ENCODE measurements at places on chromosomes 5 and 9.

DNA sequence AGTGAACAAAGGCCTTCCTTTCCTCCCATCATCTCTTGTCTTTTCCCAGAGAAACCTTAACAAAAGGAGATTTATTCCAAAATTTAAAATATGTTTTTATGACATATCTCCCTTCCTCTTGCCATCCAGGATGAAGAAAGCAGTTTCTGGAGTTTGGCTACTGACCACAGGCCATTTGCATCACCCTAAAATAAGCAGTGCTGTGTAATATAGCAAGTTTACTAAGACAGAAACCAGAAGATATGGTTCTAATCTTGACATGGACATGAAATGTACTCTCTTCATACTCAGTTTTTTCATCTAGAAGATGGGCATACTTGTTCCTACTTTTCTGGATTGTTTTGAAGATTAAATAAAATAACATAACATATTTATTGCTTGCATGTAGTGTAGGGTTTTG, 50.2 kb upstream of the ZFAND5 start:
- H3K27ac ChIP-seq, result no peak overlapping the region
- H3K4me3 ChIP-seq, result no peak overlapping the region
- H3K4me1 ChIP-seq, result no peaks in the 10 kb centered on the region

DNA sequence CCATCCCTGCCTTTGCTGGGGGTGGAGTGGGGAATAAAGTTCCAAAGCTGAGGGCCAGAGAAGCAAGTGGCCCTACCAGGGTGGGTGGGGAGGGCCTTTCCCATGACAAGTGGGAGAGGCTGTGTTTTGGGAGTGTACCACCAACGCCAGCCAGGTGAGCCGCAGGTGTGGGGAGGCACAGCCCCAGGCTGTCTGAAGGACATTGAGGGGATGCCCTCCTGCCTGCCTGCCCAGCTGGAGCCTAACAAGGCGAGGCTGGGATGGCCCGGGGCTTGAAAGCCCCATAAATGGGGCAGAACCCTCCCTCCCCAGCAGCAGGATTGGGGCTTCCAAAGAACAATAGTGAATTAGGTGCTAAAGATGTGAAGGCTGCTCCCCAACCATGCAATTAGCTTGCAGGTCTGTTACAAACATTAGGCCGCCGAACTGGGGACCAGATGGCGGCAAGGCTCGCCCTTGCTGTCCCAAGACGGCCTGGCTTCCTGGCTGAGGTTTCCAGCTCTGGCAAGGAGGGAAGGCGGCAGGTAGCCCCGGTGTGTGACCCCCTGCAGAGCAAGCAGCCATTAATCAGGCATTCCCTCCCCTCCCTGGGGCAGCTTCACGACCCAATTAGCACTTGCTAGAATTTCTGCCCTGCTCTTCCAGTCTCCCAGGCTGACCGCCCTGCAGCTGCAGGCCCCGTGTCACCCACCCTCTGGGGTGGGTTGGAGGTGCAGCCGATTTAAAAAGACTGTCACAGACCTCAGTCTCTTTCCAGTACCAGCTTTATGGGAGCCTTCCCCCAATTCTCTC, 42.9 kb downstream of the FGF18 start:
- DNase-seq, result no peak
- H3K27me3 ChIP-seq, result no peaks in the 10 kb centered on the region
- H3K36me3 ChIP-seq, result no peaks in the 10 kb centered on the region
- no peak overlapping the region for H3K4me3 ChIP-seq

GRCh38 chr5:126900796-126901195, 123.9 kb downstream of the LMNB1 start:
- no peak overlapping the region for H3K4me3 ChIP-seq
- H3K36me3 ChIP-seq, result peaks cover 9% of the 10 kb centered on the region
- no peaks in the 10 kb centered on the region for H3K27me3 ChIP-seq

- H3K4me3 ChIP-seq, result no peak overlapping the region
- no peaks in the 10 kb centered on the region for H3K4me1 ChIP-seq
- H3K27me3 ChIP-seq, result no peaks in the 10 kb centered on the region
- no peaks in the 10 kb centered on the region for H3K36me3 ChIP-seq
- no peak for DNase-seq
These were observed 11.0 kb downstream of the CDH10 start for GRCh38 chr5:24633715-24634325.

GRCh38 chr5:139116100-139116655, 82.0 kb downstream of the SIL1 start:
- H3K4me1 ChIP-seq, result peaks cover 45% of the 10 kb centered on the region
- DNase-seq, result no peak
- H3K27ac ChIP-seq, result no peak overlapping the region
